Esophagus squamous epithelium (tissue), 5 donors: ENCODE measurements at places on chromosomes 6 and 20.

DNA sequence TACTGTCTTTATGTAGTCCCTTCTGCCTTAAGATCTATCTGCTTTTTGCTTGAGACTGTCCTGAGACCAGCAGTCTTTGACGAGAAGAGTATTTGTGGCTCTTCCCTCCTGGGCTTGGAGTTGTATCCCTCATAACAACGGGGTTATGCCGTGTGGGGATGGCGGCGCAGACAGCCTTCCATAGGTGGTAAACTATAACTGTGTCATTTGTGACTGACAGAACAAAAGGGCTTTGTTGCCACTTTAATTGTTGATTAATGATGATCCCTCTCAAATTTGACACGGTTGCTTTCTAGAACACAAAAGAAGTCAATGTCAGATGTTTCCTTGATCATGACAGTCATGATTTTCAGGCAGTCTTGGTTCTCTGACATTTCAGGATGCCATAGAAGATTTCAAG, 196.6 kb downstream of the JARID2 start:
- no peak for DNase-seq

- no peak for DNase-seq
Measured at GRCh38 chr6:110530671-110531070, 54.3 kb upstream of the SLC22A16 start.

GRCh38 chr20:63191400-63191799, 24.5 kb downstream of the YTHDF1 start:
- DNase-seq, result no peak

GRCh38 chr6:6901205-6901719, 206.5 kb upstream of the RREB1 start:
- DNase-seq, result no peak

- no peak for DNase-seq
Measured at GRCh38 chr6:148365041-148365440, 22.4 kb downstream of the SASH1 start.

GRCh38 chr6:29675561-29675960, 5.4 kb downstream of the ZFP57 start:
- no peak for DNase-seq

GRCh38 chr6:90730151-90730673, 143.3 kb upstream of the MAP3K7 start:
- DNase-seq, result no peak

DNA sequence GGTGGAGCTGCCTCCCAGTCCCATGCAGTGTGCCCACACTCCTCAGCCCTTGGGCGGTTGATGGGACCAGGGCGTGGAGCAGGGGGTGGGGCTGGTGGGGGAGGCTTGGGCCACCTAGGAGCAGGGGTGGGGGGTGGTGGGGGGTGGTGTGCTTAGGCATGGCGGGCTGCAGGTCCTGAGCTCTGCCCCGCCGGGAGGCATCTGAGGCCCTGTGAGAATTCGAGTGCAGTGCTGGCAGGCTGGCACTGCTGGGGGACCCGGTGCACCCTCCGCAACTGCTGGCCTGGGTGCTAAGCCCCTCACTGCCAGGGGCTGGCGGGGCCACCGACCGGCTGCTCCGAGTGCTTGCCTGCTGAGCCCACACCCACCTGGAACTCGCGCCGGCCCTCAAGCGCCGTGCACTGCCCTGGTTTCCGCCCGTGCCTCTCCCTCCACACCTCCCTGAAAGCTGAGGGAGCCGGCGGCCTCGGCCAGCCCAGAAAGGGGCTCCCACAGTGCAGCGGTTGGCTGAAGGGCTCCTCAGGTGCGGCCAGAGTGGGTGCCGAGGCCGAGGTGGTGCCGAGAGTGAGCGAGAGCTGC, 59.6 kb upstream of the PRL start:
- no peak for DNase-seq

- no peak for DNase-seq
Measured at GRCh38 chr20:51768759-51769517, 748 bp upstream of the ATP9A start.

GRCh38 chr20:60254901-60255411, 296.7 kb downstream of the CDH26 start:
- DNase-seq, result no peak

GRCh38 chr6:128511506-128511905, 8.9 kb downstream of the PTPRK start:
- no peak for DNase-seq

- no peak for DNase-seq
Measured at GRCh38 chr6:121539439-121539838, 104.0 kb downstream of the GJA1 start.

DNA sequence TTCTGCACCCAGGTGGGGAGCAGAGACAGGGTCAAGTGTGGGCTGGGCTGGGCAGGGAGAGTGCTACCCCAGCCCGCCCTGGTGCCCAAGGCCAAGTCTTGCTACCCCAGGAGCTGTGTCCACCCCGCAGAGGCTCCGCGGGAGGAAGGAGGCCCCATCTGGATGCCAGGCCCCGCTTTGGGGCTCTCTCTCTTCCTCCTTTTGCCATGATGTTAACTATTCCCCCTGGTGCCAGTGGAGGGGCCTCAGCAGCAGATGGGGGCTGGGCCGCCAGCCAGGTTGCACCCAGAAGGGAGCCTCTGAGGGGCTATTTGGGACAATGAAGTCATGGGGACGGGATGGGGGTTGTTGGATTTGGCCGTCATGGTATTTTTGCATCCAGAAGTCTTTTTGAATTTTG, 9.3 kb downstream of the SLC17A9 start:
- DNase-seq, result no peak

DNA sequence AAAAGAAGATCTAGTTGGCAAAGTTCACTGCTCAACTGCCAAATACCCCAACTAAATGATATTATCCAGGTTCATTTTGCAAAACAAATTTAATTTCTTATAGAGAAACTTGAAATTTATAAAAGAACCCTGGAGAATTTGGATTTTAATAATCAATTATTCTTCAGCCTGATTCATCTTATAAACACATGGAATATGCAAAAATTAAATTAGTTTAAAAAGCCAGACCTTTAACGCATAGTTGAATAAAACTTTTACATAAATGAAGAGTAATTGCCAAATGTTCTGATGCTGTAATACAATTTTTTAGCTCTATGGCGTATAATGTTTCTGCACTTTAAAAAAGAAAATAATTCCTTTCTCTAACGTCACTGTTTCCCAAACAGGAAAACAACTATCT, 33.2 kb upstream of the ANKRD60 start:
- no peak for DNase-seq

DNA sequence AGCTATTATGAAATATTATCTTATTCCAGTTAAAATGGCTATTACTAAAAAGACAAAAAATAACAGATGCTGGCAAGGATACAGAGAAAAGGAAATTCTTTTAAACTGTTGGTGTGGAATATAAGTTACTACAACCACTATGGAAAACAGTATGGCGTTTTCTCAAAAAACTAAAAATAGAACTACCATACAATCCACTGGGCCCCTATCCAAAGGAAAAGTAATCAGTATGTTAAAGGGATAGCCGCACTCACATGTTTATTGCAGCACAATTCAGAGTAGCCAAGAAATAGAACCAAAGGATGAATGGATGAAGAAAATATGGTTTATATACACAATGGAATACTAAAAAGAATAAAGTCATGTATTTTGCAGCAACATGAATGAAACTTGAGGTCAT, 303.8 kb upstream of the ECI2 start:
- no peak for DNase-seq

DNA sequence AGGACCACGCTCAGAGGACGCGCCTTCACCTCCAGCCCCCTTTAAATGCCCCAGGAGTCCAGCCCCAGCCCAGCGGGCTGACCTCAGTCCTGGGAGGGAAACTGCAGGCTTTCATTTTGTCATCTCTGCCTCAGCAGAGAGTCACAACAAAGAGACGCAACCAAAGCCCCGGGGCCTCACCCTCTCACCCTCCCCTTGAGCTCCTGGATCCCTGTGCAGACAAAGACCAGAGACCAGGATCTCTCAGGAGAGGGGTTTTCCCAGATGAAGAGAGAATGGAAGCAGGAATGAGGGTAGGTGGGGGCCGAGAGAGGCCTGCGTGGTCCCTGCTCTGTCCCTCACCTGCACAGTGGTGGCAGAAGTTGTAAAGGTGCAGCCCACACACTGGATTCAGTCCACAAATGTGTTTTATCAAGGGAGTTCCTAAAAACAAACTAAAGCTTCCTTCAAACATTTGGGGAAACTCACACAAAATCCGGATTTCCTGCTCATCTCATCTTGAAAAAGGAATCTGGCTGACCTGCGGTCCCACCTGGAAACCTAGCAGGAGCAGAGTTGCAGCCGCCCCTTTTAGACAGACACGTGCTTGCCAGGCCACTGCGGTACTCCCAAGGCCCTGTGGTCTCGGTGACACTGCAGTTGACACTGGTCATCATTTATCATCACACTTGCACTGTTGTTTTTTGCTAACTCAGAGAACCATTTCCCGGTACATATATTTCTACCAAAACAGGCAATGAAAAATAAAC, 27.1 kb downstream of the PTGIS start:
- DNase-seq, result no peak

GRCh38 chr6:108672641-108673040, 111.9 kb downstream of the FOXO3 start:
- DNase-seq, result no peak

DNA sequence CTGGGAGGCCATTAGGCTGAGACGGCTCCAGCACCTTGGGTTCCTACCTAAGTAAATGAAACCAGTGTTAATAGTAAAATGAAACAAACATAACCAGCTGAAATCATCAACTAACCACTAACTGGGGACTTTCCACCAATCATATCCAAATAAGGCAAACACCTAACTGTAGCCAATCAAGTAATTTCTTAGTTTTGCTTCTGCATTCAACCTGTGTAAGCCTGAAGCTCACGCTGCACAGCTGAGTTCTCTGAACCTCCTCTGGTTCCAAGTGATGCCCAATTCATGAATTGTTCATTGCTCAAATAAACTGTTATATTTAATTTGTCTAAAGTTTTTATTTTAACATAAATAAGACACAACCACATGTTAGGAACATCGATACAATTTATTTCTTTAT, 22.5 kb downstream of the KLHL32 start:
- no peak for DNase-seq

DNA sequence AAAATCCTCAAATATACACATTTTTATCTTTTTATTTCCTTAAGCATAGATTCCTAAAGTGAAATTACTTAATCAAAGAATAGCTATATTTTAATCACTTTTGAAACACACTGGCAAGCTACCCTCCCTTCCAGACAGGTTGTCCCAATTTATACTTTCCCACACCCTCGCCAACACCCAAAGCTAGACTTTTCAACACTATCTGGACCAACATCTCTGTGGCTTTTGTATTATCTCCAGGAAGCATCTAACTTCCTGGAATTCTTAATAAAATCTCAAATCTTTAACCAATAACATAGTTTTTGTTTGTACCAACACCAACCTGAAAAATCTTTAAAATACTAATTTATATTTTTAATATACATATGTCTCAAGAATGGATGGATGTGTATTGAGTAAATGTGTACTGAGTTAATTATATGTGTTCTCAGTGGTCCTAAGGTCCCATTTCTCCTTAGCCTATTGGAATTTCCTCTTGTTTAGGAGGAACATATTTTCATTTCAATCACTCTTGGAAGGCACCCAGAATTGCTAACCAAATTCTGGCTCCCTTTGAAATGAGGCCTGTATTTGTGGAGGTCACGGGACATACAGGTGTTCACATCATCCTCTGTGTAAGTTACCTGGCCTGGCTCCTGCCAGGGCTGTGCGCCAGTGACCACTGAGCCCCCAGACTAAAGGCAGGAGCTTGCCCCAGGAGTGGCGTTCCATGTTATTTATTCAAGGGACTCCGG, 17.4 kb upstream of the GFOD1 start:
- DNase-seq, result no peak

DNA sequence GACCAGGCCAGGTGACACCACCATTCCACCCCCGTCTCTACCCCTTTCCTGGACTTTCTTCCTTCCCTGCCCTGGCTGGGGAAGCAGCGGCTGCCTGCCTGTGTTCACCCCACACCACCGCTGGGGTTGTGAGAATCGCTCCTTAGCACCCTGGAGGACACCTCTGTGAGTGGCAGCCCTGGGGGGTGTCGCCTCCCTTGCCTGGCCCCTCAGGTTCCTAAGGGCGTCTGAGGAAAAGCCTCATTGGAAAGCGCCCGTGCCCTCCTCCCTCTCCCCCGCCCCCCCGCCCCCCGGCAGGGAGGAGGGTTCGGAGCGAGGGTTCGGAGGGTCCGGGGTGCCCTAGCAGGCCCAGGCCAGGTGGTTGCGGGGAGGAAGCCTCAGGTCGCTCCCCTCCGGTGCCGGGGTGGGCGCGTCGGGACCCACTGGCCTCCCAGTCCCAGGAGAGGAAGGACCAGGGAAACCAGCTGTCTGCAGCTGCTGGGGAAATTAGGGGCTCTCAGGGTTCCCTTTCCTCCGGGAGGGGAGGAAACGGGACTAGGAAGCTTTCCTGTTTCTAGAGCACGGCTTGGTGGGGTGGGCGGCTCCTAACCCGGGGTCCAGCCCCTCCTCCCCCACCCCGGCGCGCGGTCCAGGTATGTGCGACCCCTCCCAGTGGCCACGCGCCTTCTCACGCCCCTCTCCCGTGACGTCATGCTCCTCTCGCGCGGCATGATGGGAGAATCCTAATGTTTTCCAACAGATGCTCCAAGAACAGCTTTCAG, at the start of gene PHACTR3:
PHACTR3 (plus strand) TSS at position 760 of the 761 bp plus-strand sequence. CDS start 475 bp downstream, outside the sequence.
- DNase-seq, result no peak

DNA sequence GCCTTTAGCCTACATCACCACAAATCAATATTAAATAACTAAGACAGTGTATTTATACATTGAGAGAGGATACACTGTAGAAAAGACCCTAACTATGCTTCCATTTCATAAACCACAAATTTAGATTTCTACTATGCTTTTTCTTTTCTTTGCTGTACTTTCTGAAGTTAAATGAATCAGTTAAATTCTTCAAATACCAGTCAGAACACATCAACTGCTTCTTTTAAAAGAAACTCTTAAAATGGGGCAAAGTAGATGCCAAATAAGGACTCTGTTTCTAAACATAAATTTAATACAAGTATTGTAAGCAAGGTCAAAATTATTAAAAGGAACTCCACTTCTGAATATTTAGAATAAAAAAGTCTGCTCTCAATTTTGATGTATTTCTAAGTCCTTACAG, 76.9 kb downstream of the GMDS start:
- DNase-seq, result no peak

DNA sequence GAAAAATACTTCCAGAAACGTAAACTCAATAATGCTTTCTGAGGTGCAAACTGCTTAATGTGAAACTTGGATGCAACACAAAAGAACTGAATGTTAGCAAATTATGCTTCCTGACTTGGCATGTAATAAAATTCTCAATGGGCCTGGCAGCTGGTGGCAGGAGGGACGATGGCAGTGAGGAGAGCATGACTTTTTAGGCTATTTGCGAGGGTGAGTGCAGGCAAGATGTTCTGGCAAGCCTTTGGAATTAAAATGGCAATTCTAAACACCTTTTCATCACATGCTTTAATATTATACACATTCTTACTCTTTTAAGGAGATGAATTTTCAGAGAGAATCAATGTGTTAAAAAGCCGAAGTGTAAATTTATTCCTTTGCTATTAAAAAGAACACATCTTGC, 224.8 kb upstream of the CDH4 start:
- DNase-seq, result no peak

- no peak for DNase-seq
Measured at GRCh38 chr6:1267057-1267732, 44.7 kb upstream of the FOXQ1 start.

DNA sequence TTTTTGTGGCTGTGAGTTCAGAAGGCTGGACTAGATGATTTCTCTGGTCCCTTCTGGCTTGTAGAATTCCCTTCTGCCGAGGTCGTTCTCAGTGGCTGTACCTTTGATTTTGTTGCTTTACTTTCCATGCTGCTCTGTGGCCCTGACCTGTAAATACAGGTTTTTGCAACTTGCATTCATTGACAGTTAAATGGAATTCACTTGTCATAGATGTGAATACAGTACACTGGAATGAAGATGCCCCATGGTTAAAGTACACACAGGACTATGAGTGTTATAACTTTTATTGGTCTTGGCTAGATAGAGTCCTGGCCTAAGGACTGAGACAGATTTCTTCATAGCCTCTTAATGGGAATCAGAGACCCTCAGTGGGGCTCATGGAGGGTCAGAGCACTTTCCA, 12.9 kb upstream of the EFCAB8 start:
- DNase-seq, result no peak
